Germinal center (tissue), 1 donor: ENCODE measurements at places on chromosomes 5 and 9.
A peak's percentile ranks its signal among the peaks of the same experiment; 100 is the strongest.

- DNase-seq = peak; percentile 40
Observed at GRCh38 chr9:137691646-137692351, 73.0 kb downstream of the EHMT1 start.

DNA sequence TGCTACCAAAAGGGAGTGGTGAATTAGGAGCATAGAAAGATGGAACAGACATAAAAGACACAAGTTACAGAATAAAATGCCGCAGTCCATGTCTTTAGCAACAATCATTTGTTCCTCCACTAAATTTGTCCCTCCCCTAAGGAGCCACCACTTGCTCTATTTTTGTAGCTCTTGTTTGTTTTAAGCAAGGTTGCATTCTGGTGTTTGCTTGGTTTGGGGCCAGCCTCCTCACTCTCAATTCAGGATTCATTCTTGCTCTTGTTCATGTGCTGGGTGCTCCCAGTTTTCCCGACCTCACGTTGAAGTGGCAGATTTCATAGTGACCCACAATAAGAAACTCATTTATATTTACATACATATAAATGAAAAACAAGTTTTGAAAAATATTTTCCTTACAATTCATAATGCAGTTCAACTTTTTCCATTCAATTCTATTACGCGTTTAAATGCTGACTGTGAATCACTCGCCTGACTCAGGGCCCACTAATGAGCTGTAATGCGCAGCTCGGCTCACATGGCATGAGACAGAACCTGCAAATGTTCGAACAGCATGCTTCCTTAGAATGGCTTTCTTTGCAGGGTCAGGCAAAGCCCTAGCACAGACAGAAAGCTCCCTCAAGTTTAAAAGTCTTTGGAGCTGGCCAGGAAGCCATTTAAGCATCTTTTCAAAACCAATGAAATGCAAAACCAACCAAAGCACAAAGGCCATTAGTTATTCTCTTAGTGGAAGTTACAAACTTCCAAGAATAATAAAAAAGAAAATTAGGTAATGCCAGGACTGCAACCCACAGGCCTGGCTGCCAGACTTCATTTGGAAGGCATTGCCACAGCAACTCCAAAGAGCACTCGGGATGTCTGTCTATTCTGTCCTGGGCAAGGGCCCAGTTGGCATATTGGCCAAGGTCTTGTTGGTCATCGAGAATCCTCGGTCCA lies 41.7 kb downstream of the RETREG1 start:
- DNase-seq = no peak

- peak; percentile 30 for DNase-seq
Observed at GRCh38 chr9:126985870-126986498, 71.4 kb downstream of the RALGPS1 start.

DNA sequence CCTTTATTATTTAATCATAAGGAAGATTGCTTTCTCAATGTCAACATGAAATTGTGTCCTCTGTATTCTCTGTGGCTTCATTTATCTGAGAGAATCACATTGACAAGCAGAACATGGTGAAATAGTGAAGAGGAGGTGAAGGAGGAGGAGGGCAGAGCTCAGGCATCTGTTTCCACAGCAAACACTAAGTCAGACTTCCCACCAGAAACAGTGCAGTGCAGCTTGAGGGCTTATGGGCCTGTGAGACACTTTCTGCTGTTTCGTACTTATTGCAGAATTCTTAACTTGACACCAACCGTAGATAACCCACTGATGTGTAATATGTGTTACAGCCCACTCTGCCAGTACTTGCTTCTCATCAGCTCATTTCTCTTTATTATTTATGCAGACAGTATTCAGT lies 386.3 kb downstream of the DIRAS2 start:
- DNase-seq = no peak

GRCh38 chr5:126777257-126777974 lies 480 bp downstream of the LMNB1 start:
- peak; percentile 51 for DNase-seq

DNA sequence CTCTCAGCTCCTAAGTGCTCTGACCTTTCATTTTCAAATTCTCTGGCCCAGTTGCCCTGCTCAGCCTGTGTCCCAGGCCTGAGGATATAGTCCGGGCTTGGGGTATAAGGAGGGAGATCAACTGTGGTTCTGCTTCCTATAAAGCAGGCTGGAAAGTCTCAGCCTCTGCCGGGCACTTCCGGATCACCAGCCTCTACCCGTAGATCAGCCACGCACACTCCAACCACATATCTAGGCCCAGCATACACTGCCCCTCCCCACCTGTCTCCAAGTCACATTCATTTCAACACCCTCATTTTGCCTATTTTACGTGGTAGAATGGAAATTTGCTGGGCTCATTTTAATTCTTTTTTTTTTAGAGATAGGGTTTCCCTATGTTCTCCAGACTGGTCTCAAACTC lies 3.1 kb downstream of the ZER1 start:
- DNase-seq = no peak

- no peak for DNase-seq
Observed at GRCh38 chr5:137708796-137709559, 26.9 kb downstream of the KLHL3 start.

DNA sequence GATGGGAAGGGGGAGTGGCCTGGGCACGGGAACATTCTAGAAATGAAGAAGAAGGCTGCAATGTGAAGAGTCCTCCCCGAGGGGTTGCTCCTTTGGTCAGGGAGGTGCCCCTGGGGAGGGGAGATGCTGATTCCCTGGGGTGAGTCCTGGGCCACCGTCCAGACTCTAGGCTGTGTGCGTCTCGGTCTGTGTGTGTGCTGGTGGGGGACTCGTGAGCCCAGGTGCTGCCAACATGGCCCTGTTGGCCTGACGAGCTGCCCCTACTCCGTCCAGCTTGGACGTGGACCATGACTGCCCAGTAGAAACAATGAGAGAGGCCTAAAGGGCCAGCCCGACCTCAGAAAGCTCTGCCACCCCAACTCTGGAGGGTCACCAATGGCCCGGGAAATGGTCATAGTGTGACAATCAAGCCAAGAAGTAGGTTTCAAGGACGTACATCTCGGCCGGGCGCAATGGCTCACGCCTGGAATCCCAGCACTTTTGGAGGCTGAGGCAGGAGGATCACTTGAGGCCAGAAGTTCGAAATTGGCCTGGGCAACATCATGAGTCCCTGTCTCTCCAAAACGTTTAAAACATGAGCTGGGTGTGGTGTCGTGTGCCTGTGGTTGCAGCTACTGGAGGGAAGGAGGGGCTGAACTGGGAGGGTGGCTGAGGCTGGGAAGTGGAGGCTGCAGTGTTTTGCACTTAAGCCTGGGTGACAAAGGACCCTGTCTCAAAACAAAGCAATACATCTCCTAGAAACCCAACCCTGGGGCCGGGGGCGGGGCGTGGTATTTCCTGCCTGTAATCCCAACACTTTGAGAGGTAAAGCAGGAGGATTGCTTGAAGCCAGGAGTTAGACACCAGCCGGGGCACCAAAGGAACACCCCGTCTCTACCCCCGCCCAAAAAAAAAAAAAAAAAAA lies 17.0 kb downstream of the LHX3 start:
- no peak for DNase-seq

DNA sequence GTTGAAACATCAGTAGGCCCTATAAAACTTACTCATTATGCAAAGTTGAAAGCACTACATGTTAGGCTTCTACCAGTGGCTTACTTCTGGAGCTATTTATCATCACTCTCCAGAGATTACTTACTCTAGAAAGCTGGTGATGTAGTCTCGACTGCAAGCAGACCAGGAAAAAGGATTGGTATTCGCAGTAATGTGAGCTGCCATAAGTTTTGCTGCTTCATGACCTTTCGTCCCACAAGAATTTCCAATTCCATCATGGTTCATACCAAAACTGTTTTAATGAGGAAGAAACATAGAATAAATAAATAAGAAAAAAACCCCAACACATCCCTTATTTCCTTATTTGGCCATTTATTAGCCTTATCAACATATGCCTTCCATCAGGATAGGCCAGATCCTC lies 181.9 kb downstream of the ADAMTS6 start:
- no peak for DNase-seq
